ENCODE measurements at places on chromosomes 13 and 19. TPM values are rescaled to one million over a fixed set of nuclear protein-coding genes. Genes with fewer than 3 reads are reported as not detected.

- DNase-seq = peak; percentile 45
Measured at GRCh38 chr19:12840091-12841079, 2.1 kb downstream of the MAST1 start.

- no peak for DNase-seq
Measured at GRCh38 chr19:29247051-29247450, 34.1 kb upstream of the UQCRFS1 start.

- DNase-seq = no peak
Measured at GRCh38 chr13:30727491-30728355, 7.6 kb upstream of the ALOX5AP start.

The ATP11A gene
- 95.6 TPM for polyA plus RNA-seq

The GSK3A gene
- 70.8 TPM for polyA plus RNA-seq

All from large intestine (tissue), 12 donors.